ENCODE measurements at places on chromosomes 7 and 10.

- no peak for DNase-seq
Observed at GRCh38 chr10:71761105-71761511, 12.2 kb downstream of the VSIR start.

- no peak for DNase-seq
Observed at GRCh38 chr10:96341219-96342182, 17.3 kb downstream of the OPALIN start.

DNA sequence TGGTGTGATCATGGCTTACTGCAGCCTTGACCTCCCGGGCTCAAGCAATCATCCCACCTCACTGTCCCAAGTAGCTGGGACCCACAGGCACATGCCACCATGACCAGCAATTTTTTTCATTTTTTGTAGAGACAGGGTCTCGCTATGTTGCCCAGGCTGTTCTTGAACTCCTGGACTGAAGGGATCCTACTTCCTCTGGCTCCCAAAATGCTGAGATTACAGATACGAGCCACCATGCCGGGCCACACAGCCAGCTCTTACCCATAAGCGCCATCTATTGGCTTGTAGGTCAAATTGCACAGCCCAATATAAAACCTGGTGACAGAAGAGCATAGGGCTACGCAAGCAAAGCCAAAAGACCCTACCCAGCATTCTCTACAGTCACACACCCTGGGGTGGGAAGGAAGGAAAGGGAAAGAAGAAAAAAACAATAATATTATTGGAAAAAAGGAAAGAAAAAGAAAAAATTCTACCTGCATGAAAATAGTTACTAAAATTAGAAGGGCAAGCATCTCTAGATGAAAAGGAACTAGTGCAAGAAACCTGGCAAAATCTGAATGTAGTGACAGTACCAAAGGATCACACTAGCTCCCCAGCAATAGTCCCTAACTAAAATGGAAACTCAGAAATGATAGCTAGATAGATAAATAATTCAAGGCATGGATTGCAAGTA lies 29.4 kb upstream of the AMPH start:
- DNase-seq = peak; percentile 63

GRCh38 chr7:30222515-30223215 lies 61.7 kb upstream of the ZNRF2 start:
- DNase-seq = no peak

GRCh38 chr10:97926055-97926454 lies 76.4 kb downstream of the GOLGA7B start:
- DNase-seq = no peak

DNA sequence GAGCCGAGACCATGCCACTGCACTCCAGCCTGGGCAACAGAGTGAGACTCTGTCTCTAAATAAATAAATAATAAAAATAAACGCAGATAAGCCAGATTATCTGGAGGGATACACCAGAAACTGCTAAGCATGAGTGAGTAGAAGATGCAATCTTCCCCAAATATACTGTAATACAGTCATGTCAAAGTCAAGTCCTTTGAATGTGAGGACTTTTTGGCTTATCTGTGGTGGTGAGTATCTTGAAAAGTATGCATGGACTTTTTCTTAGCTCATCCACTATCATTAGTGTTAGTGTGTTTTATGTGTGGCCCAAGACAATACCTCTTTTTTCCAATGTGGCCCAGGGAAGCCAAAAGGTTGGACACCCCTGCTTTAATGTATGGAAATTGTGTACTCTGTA lies 44.7 kb upstream of the PITRM1 start:
- DNase-seq = peak; percentile 92

- no peak for DNase-seq
Observed at GRCh38 chr7:108138911-108139310, 8.8 kb upstream of the LAMB4 start.

Measured in fibroblast of skin of right biceps (primary cell).